ENCODE measurements at places on chromosomes 2 and 18. TPM values are rescaled to one million over a fixed set of nuclear protein-coding genes. Genes with fewer than 3 reads are reported as not detected.

CHST9 gene
- total RNA-seq = not detected

ACMSD gene
- total RNA-seq = not detected

RESP18 gene
- total RNA-seq = not detected

BCL11A gene
- not detected for total RNA-seq

CCDC178 gene
- total RNA-seq = not detected

SATB2 gene
- 3.4 TPM for total RNA-seq

ALPG gene
- total RNA-seq = 0.22 TPM

Measured in A549 treated with ZK216348 at 1 μM for 4 hours (cell line).